ENCODE measurements at places on chromosomes 3 and 15. TPM values are rescaled to one million over a fixed set of nuclear protein-coding genes. Genes with fewer than 3 reads are reported as not detected.
A peak's percentile ranks its signal among the peaks of the same experiment; 100 is the strongest.

GRCh38 chr3:140574375-140574774 lies 103.5 kb upstream of the TRIM42 start:
- no peak for DNase-seq

GRCh38 chr3:120648290-120648689 lies 33.7 kb downstream of the HGD start:
- DNase-seq = no peak

GRCh38 chr3:23723930-23724329 lies 81.8 kb upstream of the UBE2E1 start:
- no peak for DNase-seq

DNA sequence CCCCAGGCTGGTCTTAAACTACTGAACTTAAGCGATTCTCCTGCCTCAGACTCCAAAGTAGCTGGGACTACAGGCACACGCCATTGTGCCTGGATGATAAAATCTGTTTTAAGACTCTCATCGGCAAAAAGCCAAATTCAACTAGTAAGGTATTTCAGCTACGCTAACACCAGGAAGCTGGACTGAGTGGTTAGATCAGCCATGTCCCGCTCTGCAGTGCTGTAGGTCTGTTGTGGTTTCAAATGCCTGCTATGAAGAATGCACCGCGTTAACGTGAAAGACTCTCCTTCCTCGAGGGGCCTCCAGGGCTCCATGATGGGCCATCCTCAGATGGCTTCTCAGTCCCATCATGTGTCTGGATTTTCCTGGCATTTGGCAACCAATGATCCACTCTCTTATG lies 70.2 kb downstream of the PCOLCE2 start:
- DNase-seq = no peak

DNA sequence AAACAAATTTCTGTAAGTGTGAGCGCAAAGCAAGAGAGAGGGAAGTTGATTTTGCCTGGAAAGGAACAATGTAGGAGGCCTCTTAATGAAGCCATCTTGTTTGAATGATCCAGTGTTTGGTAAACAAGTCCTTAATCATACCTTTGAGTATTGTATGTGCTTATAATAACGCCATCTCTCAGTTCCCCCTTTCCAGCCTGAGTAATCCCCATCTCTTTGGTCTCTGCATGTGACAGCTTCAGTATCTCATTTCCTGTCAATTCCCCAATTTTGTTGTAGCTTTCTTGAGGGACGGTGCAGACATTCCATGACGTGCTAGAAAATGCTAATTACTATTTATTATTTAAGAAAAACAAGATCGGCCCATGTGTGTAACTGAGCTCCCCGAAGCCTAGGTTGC lies 349.3 kb upstream of the NR2F2 start:
- DNase-seq = no peak

DNA sequence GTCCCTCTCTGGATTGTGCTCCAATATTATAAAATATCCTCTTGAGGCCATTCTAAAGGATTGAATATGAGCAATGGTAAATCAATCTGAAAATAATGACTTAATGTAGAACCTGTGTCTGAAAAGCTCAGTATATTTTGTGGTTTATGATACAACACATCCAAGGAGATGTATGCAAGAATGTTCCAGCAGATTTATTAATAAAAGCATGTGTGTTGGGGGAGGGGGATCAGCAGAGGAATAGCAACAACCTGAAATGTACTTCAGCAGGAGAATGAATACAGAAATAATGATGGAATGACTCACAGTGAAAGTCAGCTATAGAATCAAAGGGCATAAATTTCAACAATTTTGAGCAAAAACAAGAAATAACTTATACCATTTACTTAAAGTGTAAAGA lies 56.7 kb upstream of the NUDT16 start:
- DNase-seq = no peak

GRCh38 chr15:29612701-29613100 lies 209.6 kb downstream of the TJP1 start:
- no peak for DNase-seq

GRCh38 chr3:161957467-161957866 lies 460.9 kb downstream of the OTOL1 start:
- no peak for DNase-seq

Gene PLIN1
- 0.91 TPM for total RNA-seq

- no peak for DNase-seq
Observed at GRCh38 chr3:100813828-100814227, 104.5 kb downstream of the TFG start.

Gene DLEC1
- total RNA-seq = 1.5 TPM

Gene ADAMTS9
- 96.2 TPM for total RNA-seq

GRCh38 chr3:58188173-58188564 lies 22.6 kb downstream of the DNASE1L3 start:
- DNase-seq = peak; percentile 67

- DNase-seq = no peak
Observed at GRCh38 chr3:170709046-170709445, 123.2 kb upstream of the SLC7A14 start.

DNA sequence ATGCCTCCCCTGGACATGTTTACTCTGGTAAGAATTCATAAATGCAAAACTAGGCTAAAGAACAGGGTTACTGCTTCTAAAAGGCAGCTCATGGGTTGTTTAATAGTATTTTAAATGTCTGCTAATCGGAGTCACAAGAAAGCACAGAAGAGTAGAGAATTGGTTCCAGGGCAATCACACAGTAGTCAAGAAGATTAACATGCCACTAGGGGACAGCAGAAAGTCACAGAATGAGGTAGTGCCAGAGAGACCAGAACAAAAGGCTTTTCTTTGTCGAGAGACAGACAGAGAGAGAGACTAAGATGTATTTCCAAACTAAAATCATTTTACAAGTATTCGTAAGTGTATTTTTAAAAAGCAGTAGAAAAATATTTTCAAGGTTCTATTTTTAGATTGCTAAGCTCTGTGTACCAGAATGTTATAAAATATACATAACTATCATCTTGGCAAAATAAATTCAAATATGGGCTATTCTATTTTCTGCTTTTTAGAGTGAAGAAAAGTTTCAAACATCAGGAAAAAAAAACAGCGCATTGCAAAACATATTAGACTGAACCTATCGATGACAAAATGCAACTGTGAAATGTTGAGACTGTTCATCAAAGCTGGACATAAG lies 78.3 kb upstream of the CDIN1 start:
- no peak for DNase-seq

DNA sequence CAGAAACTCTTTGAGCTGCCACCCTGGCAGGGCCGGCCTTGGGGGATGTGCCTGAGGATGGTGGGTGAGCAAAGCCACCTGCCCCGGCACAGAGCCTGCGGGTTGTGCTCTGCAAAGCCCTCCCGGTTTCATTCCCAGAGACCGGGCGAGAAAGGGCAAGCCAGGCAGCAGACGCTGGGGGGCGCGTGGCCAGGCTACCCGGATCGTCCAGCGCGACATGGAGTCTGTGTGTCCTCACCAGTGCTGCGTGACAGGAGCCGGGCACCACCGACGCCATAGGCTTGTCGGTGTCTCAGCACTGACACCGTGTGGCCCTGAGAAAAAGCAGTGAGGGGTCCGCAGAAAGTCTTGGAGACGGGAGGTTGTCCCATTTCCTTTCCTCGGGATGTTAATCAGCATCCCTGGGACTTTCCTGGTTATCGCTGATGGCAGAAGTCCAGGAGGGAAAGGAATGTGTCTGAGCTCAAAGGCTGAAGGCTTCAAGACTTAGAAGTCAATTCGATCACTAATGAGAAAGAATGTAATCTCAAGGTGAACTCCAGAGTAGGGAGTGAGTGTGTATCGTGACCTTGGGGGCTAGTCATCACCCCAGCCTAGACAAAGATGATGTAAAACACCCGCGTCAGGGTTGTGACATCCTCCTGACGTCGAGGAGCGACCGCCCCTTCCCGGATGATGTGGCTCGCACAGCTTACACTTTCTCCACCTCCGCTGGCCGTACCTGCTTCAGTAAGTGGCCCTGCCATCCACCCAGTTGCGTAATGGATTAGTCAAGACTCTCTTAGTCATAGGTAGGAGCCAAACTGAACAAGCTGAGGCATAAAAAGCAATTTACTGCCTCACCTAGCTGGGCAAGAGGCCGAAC lies 36.3 kb upstream of the PLA2G4E start:
- DNase-seq = peak; percentile 84

- no peak for DNase-seq
Observed at GRCh38 chr3:53242642-53243041, 13.2 kb downstream of the TKT start.

- peak; percentile 81 for DNase-seq
Observed at GRCh38 chr3:122694966-122695365, 14.3 kb downstream of the PARP14 start.

Gene CLN6
- total RNA-seq = 29.7 TPM

Gene P2RY13
- total RNA-seq = 58.2 TPM

DNA sequence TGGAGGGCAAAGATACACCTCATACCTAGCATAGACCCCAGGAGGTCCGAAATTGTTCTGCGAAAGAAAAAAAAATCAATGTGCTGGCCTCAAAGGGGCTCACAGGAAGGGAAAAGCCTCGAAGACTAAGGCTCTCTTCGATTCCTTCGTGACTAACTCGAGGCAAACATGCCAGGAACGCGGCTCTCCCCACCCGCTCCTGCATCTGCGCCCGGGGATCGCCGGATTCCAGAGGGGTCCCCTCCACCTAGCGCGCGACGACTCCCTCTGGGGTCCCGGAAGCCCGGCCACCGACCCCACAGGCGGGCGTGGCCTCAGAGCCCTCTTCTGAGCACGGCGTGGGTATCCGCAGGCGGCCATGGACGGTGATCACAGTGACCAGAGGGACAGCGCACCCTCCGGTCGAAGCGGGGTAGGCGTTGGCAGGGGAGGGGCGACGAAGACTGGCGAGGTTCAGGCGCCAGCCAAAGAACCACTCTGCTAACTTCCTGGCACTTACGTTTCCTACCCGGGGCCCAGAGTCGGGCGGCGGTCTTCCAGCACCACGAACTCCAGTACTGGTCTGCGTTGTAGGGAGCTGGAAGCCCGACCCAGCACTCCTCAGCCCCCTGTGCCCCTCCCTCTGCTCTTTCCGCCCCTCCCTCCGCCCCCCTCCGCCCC lies 515 bp upstream of the EIF3J start:
- peak; percentile 96 for DNase-seq
